ENCODE measurements at places on chromosomes 6 and 20.

- DNase-seq, result no peak
These were observed 6.0 kb upstream of the DNAAF9 start for GRCh38 chr20:3413393-3413889.

DNA sequence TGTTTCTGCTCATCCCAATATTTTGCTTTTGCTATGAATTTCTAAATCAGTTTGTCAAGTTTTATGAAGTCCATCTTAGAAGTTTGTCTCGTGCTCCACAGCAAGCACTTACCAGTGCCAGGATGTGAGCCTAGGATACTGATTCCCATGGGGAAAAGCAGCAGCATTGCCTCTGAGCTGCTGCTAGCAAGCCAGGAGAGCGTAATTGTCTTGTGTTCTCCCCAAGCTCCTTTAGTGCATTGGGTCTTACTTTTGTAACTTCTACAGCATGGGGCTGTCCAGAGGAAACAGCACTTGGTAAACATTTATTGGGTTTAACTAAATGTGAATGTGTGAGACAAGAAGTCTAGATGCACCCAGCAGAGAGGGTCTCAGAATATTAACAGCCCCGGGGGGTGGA is 76.1 kb downstream of the RNF182 start:
- no peak for DNase-seq

GRCh38 chr6:153852034-153852433 is 187.0 kb upstream of the OPRM1 start:
- DNase-seq, result no peak

- no peak for DNase-seq
These were observed 113.0 kb downstream of the MTFR2 start for GRCh38 chr6:136137008-136137692.

GRCh38 chr20:55561259-55561658 is 444.1 kb downstream of the CBLN4 start:
- no peak for DNase-seq

GRCh38 chr20:61203320-61203719 is 48.7 kb upstream of the CDH4 start:
- DNase-seq, result no peak

DNA sequence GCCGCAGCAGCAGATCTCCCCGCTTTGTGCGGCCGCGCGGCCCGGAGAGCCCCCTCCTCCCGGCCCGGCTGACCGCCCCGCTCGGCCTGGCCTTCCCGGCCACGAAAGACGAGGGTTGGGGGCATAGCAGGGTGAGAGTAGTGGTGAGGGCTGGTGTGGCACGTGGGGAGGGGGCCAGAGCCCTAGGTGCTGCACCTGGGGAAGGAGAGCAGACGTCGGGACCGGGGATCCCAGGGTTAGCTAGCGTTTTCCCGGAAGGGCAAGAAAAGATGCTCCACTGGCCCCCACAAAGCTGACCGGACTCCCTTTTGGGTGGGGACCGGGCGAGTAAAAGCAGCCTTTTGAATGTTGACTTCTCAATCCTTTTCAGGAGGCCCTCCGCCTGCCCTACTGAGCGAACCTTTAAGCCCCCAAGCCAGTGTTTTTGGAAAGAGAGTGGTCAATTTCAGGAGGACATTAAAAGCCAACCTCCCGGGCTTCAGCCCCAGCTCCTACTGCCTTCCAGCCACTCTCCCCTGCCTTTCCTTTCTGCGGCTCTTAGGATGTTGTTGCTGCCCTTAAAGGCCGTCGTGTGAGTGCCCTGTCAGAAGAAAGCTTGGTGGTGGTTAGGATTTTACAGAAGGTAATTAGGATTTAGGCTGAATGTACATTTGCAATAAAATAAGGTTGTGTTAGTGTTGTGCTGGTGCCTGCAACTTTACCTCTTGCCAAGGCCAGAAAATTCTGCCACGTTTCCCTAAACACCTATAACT is 648 bp upstream of the BACH2 start:
- DNase-seq, result no peak

DNA sequence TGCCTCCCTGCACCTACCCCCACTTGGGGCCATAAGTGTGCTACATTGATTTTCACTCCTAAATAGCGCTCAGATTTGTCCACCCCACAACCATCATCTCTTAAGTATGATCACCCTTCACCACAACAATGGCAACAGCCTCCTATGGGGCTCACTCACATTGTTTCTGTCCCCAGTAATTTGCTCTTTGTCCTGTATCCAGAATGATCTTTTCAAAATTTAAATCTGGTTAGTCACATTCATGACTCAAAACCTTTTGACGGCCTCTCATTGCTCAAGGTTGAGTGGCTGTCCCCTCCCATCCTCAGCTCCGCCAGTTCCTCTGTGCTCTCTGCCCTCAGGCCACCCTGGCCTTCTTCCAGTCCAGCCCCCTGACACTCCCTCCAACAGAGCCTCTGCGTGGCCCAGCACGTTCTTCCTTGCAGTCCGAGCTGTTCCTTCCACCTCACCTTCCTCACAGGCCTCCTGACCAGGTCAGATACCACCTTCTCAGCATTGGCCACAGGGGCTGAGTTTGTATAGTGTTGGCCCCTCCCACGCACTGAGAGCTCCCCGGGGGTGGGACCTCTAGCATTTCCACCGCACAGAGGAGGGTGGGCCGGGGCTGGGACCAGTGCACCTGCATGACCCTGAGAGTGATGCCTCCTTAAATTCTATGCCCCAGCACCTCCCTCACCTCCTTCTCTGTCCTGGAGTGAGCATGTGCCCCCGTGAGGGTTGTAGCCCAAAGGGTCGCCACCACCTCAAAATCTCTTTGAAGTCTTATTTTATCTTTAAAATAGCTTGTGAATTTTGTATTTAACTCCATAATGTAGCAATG is 2.4 kb upstream of the PPP1R3G start:
- no peak for DNase-seq

- DNase-seq, result no peak
These were observed 15.7 kb upstream of the TMEM217 start for GRCh38 chr6:37273690-37274089.

DNA sequence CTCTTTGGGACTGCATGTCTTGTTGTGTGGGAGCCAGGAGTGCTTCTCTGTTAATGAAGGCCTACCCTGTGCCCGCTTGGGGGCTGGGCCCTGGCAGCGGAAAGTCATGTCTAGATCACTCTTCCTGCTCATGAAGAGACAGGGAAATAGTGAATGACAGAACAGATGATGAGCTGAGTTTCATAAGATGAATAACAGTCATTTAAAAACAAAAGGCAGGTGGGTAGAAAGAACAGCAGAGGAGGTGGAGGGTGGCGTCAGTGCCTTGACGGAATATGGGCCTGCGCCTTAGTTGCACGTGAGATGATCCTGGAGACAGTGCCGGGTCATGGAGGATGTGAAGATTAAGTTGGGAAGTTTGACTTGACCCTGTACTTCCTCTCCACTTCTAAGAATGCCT is 85.5 kb downstream of the ARID1B start:
- DNase-seq, result no peak

DNA sequence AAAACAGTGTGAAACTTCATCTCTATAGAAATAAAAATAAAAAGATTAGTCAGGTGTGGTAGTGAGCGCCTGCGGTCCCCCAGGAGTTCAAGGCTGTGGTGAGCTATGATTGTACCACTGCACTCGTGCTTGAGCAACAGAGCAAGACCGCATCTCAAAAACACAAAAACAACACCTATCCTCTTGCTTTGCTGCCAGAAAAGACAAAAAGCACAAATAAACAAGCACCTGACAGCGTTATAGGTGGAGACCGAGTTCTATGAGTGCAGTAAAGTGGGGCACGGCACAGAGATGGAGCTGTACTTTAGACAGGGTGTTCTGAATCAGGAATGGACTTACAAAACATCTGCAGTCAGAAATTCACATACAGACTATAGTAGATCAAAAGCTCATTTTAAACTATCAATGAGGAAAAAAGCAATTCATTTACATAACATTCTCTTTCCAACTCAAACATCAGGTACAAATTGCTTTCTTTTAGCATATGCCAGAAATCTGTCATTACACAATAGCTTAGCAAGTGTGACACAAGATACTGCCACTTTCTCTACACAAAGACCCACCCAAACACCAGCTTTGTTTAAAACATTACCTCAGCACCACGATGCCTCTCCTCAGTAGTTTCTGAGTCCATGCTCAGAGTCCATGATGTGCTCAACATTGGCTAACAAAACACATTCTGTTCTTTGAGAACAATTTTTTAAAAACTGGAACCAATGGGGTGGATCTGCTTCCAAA is 10.1 kb downstream of the EZR start:
- DNase-seq, result no peak

- no peak for DNase-seq
These were observed 493.8 kb upstream of the MANEA start for GRCh38 chr6:95083506-95083905.
